ENCODE measurements at places on chromosomes 16 and 17. TPM values are rescaled to one million over a fixed set of nuclear protein-coding genes. Genes with fewer than 3 reads are reported as not detected.

DNA sequence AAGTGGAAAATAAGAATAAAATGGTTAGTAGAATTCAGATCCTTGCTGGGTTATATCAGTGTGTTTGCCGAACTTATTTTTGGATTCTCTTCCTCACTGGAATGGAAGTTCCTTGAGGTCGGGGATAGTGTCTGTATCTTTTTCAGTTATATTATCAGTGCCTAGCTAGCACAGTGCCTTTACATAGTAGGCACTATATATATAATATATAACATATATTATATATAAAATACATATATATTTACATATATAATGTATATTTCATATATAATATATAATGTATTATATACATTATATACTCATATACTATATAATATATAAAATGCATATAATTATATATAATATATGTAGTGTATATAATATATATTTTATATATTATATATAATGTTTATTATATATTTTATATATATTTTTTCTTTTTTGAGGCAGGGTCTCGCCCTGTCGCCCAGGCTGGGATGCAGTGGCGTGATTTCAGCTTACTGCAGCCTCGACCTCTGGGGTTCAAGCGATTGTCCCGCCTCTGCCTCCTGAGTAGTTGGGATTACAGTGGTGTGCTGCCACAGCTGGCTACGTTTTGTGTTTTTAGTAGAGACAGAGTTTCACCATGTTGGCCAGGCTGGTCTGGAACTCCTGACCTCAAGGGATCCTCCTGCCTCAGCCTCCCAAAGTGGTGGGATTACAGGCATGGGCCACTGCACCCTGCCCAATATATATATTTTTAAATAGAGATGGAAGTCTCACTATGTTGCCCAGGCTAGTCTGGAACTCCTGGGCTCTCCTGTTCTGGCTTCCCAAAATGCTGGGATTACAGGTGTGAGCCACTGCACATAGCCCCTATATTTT lies 3.2 kb downstream of the NFATC3 start:
- DNase-seq, result no peak
- no peaks in the 10 kb centered on the region for H3K36me3 ChIP-seq
- H3K27me3 ChIP-seq, result no peaks in the 10 kb centered on the region

- H3K27me3 ChIP-seq, result no peaks in the 10 kb centered on the region
- H3K36me3 ChIP-seq, result no peaks in the 10 kb centered on the region
Measured at GRCh38 chr16:14462811-14463210, 167.2 kb downstream of the PARN start.

- H3K27me3 ChIP-seq, result no peaks in the 10 kb centered on the region
- no peak overlapping the region for H3K27ac ChIP-seq
- no peak overlapping the region for H3K4me3 ChIP-seq
- no peaks in the 10 kb centered on the region for H3K36me3 ChIP-seq
- peak; percentile 12 for DNase-seq
Measured at GRCh38 chr16:11408216-11408615, 63.0 kb downstream of the RMI2 start.

Gene KLHL11
- 11.9 TPM for total RNA-seq

Gene TMEM256
- 35.0 TPM for total RNA-seq

Gene FBXL16
- 0.18 TPM for total RNA-seq

DNA sequence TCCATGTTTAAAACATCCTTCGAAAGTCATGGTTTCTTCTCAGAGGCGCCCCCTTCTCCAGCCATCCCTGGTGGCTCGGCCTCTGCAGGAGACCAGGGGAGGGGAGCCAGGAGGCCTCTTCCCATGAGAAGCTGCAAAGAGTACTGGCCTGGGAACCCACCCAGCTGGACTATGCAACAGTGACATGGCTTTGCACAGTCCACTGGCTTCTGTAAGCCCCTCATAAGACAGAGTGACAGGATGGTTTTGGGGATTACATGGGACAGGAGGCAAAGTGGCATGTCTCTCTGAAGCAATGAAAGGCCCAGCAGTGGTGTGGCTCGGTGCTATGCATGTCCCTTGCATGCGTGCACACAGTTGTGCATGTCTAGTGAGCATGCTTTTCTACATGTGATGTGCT lies 99.5 kb downstream of the C16orf78 start:
- H3K4me1 ChIP-seq, result peaks cover 5% of the 10 kb centered on the region
- no peak for DNase-seq
- no peaks in the 10 kb centered on the region for H3K36me3 ChIP-seq
- no peaks in the 10 kb centered on the region for H3K27me3 ChIP-seq
- no peak overlapping the region for H3K4me3 ChIP-seq

GRCh38 chr17:1563786-1564613 lies 1.4 kb upstream of the PITPNA start:
- no peaks in the 10 kb centered on the region for H3K36me3 ChIP-seq
- H3K27me3 ChIP-seq, result no peaks in the 10 kb centered on the region
- no peak overlapping the region for H3K4me3 ChIP-seq

Gene CCL5
- 7.5 TPM for total RNA-seq

Gene TOM1L1
- total RNA-seq, result 23.2 TPM

- no peaks in the 10 kb centered on the region for H3K4me1 ChIP-seq
- H3K4me3 ChIP-seq, result no peak overlapping the region
- DNase-seq, result peak; percentile 72
- H3K27ac ChIP-seq, result no peak overlapping the region
- H3K36me3 ChIP-seq, result no peaks in the 10 kb centered on the region
Measured at GRCh38 chr16:89266521-89267134, 49.1 kb downstream of the ZNF778 start.

- H3K27me3 ChIP-seq, result no peaks in the 10 kb centered on the region
- H3K4me1 ChIP-seq, result no peaks in the 10 kb centered on the region
- H3K36me3 ChIP-seq, result no peaks in the 10 kb centered on the region
- DNase-seq, result no peak
- no peak overlapping the region for H3K4me3 ChIP-seq
Measured at GRCh38 chr17:34406226-34406625, 43.2 kb upstream of the CCL1 start.

DNA sequence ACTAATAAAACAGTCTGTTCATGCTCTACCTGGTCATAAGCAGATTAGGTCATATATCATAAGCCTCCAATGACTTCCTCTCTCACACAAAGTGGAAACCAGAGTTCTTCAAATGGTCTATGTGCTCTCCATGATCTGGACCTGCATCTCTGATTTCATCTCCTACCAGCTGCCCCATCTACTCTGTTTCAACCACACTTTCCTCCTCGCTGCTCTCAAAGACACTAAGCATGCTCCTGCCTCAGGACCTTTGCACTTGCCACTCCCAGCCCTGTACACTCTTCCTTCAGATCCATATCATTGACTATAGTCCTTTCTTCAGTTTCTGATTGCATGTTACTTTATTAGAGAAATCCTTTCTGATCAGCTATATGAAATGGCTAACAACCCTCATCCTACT lies 196.8 kb downstream of the PHKB start:
- peaks cover 3% of the 10 kb centered on the region for H3K36me3 ChIP-seq
- DNase-seq, result no peak
- no peaks in the 10 kb centered on the region for H3K4me1 ChIP-seq
- H3K27ac ChIP-seq, result no peak overlapping the region
- H3K4me3 ChIP-seq, result no peak overlapping the region

DNA sequence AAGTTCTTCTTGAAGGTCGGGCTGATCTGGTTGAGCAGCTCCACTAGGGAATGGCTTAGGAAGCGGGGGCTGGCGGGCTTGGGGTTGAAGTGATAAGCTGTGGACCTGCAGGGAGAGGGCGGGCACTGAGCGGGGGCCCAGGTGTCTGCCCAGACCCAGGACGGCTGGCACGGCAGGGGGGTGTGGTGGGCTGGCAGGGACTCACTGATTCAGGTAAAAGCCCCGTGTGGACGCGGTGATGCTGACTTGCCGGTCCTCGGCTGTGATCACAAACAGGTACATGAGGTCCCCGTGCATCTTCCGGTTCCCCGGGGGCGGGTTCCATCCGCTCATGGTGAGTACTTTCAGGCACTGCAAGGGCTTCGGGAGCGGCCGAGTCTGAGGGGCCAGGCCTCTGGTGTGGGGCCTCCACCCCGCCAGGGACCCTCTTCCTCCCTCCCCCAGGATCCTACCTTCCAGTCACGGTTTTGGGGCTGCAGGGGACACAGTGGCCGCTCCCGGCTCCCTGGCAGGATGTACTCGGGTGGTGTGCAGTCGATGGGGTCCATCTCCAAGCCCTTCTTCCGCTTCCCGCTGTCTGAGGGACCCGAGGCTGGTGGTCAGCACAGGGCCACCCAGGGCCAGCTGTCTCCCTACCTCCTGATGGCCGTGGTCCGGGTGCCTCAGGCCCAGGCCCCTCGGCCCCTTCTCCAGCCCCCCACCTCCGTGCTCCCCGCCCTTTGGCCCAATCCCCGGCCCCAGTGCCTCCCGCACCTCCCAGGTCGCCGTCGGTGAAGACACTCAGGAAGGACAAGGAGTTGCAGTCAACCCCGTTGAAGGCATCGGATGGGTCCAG lies 10.2 kb downstream of the CLUH start:
- H3K27ac ChIP-seq, result no peak overlapping the region
- H3K27me3 ChIP-seq, result no peaks in the 10 kb centered on the region
- H3K4me1 ChIP-seq, result no peaks in the 10 kb centered on the region

GRCh38 chr17:64178011-64178825 lies 48.3 kb upstream of the ERN1 start:
- H3K4me1 ChIP-seq, result peaks cover 7% of the 10 kb centered on the region
- H3K27me3 ChIP-seq, result no peaks in the 10 kb centered on the region
- no peaks in the 10 kb centered on the region for H3K36me3 ChIP-seq
- H3K4me3 ChIP-seq, result no peak overlapping the region

DNA sequence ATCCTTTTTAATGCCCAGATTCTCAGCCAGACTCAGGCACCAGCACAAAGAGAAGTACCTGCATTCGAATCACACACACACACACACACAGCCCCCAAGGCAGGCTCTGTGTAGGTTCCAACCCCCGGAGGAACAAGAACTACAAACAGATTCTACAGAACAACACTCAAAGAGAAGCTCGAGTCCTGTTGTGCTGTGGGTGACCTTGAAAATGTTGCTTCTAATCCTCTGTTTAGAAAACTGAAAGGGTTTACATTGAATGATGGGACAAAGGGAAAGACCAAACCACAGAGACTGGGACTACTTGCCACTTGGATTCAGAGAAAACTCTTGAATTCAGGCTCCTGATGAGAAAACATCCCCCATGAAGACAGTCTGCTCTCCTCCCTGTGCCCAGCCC lies 568.8 kb upstream of the C16orf82 start:
- no peak overlapping the region for H3K4me3 ChIP-seq
- no peak for DNase-seq
- H3K27me3 ChIP-seq, result no peaks in the 10 kb centered on the region
- no peak overlapping the region for H3K27ac ChIP-seq
- H3K4me1 ChIP-seq, result no peaks in the 10 kb centered on the region
- no peaks in the 10 kb centered on the region for H3K36me3 ChIP-seq

GRCh38 chr16:22346483-22346882 lies 27.9 kb downstream of the CDR2 start:
- H3K4me3 ChIP-seq, result no peak overlapping the region
- peak overlapping the region; percentile 1 for H3K27ac ChIP-seq
- no peak for DNase-seq
- no peaks in the 10 kb centered on the region for H3K27me3 ChIP-seq
- H3K4me1 ChIP-seq, result no peaks in the 10 kb centered on the region
